ENCODE measurements at places on chromosomes 1 and 21.
A peak's percentile ranks its signal among the peaks of the same experiment; 100 is the strongest.

GRCh38 chr1:156502391-156502893 is 1.9 kb upstream of the MEF2D start:
- DNase-seq, result no peak

DNA sequence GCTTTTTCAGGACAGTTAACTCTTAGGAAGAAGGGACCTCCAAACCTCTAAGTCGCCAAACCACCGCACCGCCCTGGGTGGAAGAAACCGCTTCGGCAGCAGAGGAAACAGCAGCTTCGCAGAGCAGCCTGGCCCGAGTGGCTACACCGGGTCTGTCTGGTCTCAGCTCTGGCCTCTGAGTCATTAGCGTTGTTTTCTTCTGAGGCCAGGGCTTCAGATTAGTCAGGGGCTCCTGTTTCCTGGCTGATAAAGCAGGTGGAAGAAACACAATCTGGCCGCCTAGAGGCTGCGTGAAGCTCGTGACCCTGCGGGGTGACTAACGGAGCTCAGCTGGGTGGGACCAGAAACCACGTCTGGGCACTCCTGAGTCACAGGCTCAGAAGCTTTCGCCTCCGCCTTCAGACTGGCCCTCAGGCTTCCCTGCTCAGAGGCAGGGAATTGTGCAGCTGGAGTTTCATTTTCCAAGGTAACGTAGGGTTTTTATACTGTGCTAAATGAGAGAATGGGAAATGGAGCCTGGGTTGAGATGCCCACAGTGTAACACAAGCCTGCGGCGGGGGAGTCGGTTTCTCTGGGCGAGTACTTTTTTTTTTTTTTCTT is 44.9 kb downstream of the CHAF1B start:
- peak; percentile 36 for DNase-seq

- DNase-seq, result no peak
These were observed 10.6 kb downstream of the PADI1 start for GRCh38 chr1:17215545-17215890.

GRCh38 chr1:98299861-98300260 is 361.7 kb upstream of the SNX7 start:
- no peak for DNase-seq

- no peak for DNase-seq
These were observed 1.2 kb downstream of the AGPAT3 start for GRCh38 chr21:43866260-43866629.

- no peak for DNase-seq
These were observed 138.5 kb upstream of the SGIP1 start for GRCh38 chr1:66395202-66396061.
